Cardiac muscle cell (in vitro differentiated cells and primary cell): ENCODE measurements at places on chromosomes 3 and 15.

DNA sequence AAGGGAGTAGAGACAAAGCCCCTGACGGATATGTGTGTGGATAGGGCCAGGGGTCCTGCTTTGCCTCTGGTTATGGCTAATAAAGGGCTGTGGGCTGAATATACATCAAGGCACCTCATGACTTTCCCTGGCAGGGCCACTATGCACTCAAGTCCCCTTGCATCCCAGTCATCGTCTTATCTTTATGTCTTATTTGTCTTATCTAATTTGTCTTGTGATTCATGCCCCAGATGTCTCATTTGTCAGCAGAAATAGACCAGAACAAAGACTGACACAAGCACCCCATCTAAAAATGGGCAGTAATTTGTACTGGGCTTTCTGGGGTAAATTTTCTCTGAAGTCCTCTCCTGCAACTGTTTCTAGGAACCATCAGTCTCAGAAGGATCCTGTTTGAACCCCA lies 68.6 kb downstream of the ITGA11 start:
- no peak overlapping the region for H3K4me3 ChIP-seq
- DNase-seq: no peak
- H3K4me1 ChIP-seq: peaks cover 8% of the 10 kb centered on the region
- no peak overlapping the region for H3K27ac ChIP-seq

GRCh38 chr3:50466177-50466576 lies 37.3 kb downstream of the CACNA2D2 start:
- no peak overlapping the region for H3K4me3 ChIP-seq
- H3K27ac ChIP-seq: no peak overlapping the region
- H3K4me1 ChIP-seq: peaks cover 8% of the 10 kb centered on the region

GRCh38 chr3:136567599-136568188 lies 184.5 kb downstream of the STAG1 start:
- peaks cover 6% of the 10 kb centered on the region for H3K36me3 ChIP-seq
- no peak for DNase-seq
- H3K27me3 ChIP-seq: no peaks in the 10 kb centered on the region
- no peaks in the 10 kb centered on the region for H3K4me1 ChIP-seq
- H3K27ac ChIP-seq: no peak overlapping the region

DNA sequence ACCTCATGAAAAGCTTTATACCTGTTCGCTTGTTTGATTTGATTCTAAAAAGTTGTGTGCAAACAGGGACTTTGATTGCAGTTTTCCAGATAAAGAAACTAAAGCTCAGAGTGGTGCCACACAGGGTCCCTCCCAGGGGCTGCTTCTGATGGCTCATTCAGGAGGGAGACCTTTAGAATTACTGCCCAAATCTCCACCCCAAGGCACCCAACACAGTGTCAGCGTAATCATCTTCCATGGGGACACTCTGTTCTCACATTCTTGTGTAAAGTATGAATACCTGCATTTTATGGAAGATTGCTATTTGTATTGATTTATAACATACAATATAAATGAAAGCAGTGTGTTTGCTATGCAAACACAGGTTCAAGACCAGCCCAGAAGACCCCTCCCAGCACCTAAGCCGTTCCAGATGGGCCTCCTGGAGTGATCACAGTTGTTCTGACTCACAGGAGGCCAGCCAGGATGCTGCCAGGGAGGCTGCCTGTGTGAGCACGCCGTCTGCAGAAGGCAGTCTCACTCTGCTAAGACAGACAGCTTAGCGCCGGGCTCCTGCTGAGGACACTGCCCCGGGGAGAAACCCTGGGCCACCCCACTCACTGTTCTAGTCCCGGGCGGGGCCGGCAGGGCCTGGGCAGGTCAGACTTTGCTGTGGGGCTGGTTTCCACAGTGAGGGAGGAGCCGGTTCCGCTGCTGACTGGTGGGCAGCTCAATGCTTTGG lies 185.6 kb downstream of the FAM43A start:
- no peaks in the 10 kb centered on the region for H3K27me3 ChIP-seq
- H3K4me3 ChIP-seq: no peak overlapping the region
- H3K4me1 ChIP-seq: peaks cover 17% of the 10 kb centered on the region

DNA sequence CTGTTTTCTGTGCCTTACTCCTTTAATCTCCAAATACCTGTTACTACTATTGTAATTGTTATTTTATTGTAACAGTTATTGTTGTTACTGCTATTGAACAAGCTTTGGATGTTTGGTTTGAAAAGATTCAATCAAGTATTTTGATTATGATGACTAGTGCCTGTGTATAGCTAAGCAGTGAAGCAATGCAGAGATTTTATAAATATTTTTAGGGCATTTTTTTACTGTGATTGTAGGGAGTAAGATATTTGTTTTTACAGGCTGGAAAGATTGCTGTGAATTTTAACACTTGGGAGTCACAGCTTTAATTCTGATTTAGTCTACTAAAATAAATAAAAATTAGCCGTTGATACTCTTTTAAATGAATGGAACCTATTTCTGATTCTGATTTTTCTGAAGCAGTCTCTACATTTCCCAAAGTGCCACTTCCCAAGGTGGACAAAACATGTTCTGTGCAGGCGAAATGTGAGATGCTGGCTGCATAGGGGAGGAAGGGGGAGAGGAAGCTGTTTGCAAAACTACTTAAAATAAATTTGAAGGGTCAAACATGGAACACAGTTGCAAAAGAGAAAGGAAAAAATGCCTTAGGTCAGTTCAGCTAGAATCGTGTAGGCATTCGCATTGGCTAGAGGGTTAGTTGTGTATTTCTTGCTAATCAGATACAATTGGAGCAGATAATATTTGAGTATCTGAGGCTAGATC lies 25.7 kb downstream of the EEFSEC start:
- H3K27me3 ChIP-seq: no peaks in the 10 kb centered on the region
- no peaks in the 10 kb centered on the region for H3K36me3 ChIP-seq
- H3K27ac ChIP-seq: no peak overlapping the region
- H3K4me1 ChIP-seq: peaks cover 28% of the 10 kb centered on the region
- no peak overlapping the region for H3K4me3 ChIP-seq

DNA sequence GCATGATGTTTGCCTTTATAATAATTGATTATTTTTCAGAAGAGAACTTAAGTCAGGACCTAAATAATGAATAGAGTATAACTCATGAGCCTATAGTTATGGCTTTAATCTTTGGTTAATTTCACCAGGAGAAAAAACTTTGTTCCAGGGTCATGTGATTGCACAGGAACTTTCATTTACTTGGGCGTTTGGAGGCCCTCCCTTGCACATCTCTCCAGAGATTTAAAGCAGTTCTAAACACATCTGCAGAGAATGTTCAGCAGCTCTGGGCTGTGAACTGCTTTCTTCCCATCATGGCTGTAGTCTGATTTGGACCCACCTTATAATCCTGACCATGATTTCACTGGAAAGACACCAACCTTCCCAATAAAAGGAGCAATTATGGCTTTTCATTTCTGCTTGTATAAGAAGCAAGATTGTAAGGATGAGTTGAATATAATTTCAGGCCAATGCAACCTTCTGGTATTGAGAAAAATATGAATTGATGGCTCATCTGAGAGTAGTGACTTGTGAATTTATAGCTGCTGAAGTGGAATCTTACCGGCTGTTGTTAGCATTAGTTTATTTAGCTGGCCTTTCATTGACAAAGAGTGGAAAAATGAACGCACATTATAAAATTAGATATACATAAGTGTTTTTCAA lies 80.9 kb upstream of the PRTG start:
- no peak overlapping the region for H3K4me3 ChIP-seq
- H3K36me3 ChIP-seq: no peaks in the 10 kb centered on the region
- no peak overlapping the region for H3K27ac ChIP-seq

DNA sequence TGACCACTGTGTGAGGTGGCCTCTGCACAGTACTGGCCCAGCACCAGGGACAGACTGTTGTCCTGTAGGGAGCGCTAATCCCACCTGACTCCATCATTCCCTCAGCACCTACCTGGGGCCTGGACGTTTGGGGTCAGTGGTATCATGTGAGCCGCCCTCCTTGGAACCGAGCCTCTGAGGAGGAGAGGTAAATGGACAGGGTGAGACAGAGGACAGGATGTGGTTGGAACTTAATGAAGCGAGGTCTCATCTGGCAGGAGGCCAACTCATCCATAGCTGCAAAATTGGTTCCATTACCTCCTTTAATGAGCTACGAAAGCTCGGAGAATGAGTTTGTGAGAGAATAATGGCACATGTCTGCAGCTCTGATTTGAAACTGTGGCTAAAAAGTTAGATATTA lies 13.9 kb downstream of the MAPKAPK3 start:
- no peak for DNase-seq
- no peaks in the 10 kb centered on the region for H3K36me3 ChIP-seq
- H3K4me3 ChIP-seq: no peak overlapping the region
- no peak overlapping the region for H3K27ac ChIP-seq
- no peaks in the 10 kb centered on the region for H3K27me3 ChIP-seq
- H3K4me1 ChIP-seq: peaks cover 5% of the 10 kb centered on the region

- no peaks in the 10 kb centered on the region for H3K27me3 ChIP-seq
- no peak overlapping the region for H3K27ac ChIP-seq
- H3K36me3 ChIP-seq: no peaks in the 10 kb centered on the region
- peak; percentile 30 for DNase-seq
- no peak overlapping the region for H3K4me3 ChIP-seq
These were observed 10.0 kb upstream of the ST8SIA2 start for GRCh38 chr15:92383519-92384324.

- peak overlapping the region; percentile 100 for H3K27ac ChIP-seq
- DNase-seq: peak; percentile 62
- peaks cover 14% of the 10 kb centered on the region for H3K4me1 ChIP-seq
- peaks cover 11% of the 10 kb centered on the region for H3K36me3 ChIP-seq
- peak overlapping the region; percentile 69 for H3K4me3 ChIP-seq
- H3K27me3 ChIP-seq: no peaks in the 10 kb centered on the region
These were observed 590 bp downstream of the POLR2H start for GRCh38 chr3:184361932-184362667.

DNA sequence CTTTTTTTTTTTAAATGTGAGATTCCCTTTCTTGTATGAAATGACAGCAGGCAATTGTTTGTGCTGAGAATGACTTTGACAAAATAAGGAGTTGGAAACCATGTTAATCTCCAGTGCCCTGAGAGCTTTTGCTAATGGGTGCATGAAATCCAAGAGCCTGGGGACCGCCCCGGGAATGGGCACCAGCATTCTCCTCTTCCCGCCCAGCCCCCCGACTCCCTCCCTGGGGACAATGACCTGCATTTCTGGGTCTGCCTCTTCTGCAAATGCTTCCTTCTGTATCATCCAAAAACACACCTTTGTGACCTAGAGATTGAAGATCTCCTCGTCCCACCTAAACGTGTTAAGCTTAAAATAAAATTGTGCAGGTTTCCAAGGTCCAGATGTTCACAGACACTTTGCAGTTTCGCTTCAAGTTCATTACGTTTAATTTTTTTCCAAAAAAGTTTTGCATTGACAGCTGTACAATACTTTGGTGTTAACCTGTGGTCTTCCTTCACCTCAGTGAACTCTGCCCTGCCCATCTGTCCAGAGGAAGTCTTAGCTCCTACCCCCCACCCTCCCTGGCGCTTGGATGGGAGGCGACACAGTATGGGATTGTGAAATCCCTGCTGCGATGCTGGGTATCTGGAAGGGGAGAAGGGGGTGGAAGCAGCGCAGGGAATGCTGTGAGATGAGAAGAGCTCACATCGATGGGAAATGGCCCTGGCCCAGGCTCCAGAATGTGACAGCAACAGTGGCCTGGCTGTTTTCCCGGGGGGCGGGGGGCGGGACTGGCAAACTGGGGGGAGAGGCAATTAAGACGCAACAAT lies 50.1 kb downstream of the TLE3 start:
- no peak overlapping the region for H3K27ac ChIP-seq
- H3K4me1 ChIP-seq: no peaks in the 10 kb centered on the region
- no peaks in the 10 kb centered on the region for H3K27me3 ChIP-seq
- DNase-seq: no peak
- peaks cover 13% of the 10 kb centered on the region for H3K36me3 ChIP-seq
- no peak overlapping the region for H3K4me3 ChIP-seq

DNA sequence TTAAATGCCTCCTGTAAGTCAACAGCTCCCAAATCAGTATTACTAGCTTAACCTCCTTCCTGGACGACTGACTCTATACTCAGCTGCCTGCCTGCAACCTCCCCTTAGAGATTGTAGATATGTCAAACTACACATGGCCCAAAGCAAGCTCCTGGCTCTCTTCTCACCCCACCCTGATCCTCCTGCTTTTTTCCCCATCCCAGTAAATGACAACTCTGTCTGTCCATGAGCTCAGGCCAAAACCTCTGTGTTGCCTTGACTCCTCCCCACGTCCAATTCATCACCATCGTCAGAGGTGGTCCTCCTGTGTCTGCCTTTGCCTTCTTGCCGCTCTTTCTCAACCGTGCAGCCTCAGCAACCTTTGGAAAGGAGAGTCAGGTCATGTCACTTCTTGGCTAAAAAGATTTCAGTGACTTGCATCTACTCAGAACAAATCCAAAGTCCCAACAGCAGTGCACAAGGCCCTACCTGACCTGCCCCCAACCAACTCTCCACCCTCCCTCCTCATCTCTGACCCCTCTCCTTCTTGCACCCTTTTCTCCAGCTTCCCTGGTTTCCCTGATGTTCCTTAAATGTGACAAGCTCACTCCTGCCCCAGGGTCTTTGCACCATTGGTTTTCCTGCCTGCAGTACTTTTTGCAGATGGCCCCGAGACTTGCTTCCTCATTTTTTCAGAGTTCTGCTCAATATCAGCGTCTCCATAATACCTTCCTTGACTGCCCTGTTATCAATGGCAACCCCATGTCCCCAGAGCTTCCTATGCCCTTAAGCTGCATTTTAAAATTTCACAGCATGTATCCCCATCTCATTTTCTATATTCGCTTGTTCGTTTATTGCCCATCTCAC lies 52.8 kb downstream of the LSM3 start:
- H3K27ac ChIP-seq: peak overlapping the region; percentile 50
- no peak overlapping the region for H3K4me3 ChIP-seq
- DNase-seq: no peak
- H3K27me3 ChIP-seq: no peaks in the 10 kb centered on the region
- no peaks in the 10 kb centered on the region for H3K36me3 ChIP-seq

- H3K4me3 ChIP-seq: peak within 1 kb of the TSS; percentile 28
- no peak within 1 kb of the TSS for H3K27ac ChIP-seq
- H3K27me3 ChIP-seq: peaks cover 89% of the 10 kb centered on the region
- H3K4me1 ChIP-seq: no peaks in the 10 kb centered on the region
- DNase-seq: peak; percentile 50
These were observed at the start of gene C2CD4B for GRCh38 chr15:62165104-62165792. TSS of gene C2CD4B (minus strand) at chr15:62165285. CDS start at chr15:62164984, 301 bp downstream.

- H3K36me3 ChIP-seq: no peaks in the 10 kb centered on the region
- H3K4me1 ChIP-seq: peaks cover 23% of the 10 kb centered on the region
- no peak overlapping the region for H3K4me3 ChIP-seq
- peak; percentile 65 for DNase-seq
- H3K27ac ChIP-seq: no peak overlapping the region
- no peaks in the 10 kb centered on the region for H3K27me3 ChIP-seq
These were observed 5.8 kb upstream of the RPL29 start for GRCh38 chr3:52001443-52001974.

- no peak overlapping the region for H3K27ac ChIP-seq
- no peak for DNase-seq
- H3K4me1 ChIP-seq: no peaks in the 10 kb centered on the region
These were observed 28.4 kb downstream of the ZNF860 start for GRCh38 chr3:32009957-32010356.

GRCh38 chr3:46062679-46063078 lies 35.4 kb upstream of the XCR1 start:
- H3K4me3 ChIP-seq: no peak overlapping the region
- H3K4me1 ChIP-seq: peaks cover 8% of the 10 kb centered on the region
- no peaks in the 10 kb centered on the region for H3K36me3 ChIP-seq
- H3K27me3 ChIP-seq: no peaks in the 10 kb centered on the region
- DNase-seq: peak; percentile 12

- no peak overlapping the region for H3K4me3 ChIP-seq
- H3K36me3 ChIP-seq: no peaks in the 10 kb centered on the region
- no peak overlapping the region for H3K27ac ChIP-seq
- DNase-seq: peak; percentile 74
These were observed 175.6 kb downstream of the MTHFS start for GRCh38 chr15:79721256-79721655.
